Nephron progenitor cell (in vitro differentiated cells): ENCODE measurements at places on chromosomes 16 and 17.
A peak's percentile ranks its signal among the peaks of the same experiment; 100 is the strongest.

- no peak for DNase-seq
These were observed 11.1 kb downstream of the CPD start for GRCh38 chr17:30389756-30390300.

DNA sequence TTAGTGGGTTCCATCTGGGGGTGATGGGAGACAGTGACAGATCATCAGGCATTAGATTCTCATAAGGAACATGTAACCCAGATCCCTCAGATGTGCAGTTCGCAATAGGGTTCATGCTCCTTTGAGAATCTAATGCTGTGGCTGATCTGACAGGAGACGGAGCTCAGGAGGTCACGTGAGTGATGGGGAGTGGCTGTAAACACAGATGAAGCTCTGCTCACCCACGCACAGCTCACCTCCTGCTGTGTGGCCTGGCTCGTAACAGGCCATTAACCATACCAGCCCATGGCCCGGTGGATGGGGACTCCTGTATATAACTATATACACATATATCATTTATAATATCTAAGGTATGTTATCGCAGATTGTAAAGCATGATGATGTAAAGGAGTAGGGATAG is 214.2 kb downstream of the MAF start:
- DNase-seq = no peak

DNA sequence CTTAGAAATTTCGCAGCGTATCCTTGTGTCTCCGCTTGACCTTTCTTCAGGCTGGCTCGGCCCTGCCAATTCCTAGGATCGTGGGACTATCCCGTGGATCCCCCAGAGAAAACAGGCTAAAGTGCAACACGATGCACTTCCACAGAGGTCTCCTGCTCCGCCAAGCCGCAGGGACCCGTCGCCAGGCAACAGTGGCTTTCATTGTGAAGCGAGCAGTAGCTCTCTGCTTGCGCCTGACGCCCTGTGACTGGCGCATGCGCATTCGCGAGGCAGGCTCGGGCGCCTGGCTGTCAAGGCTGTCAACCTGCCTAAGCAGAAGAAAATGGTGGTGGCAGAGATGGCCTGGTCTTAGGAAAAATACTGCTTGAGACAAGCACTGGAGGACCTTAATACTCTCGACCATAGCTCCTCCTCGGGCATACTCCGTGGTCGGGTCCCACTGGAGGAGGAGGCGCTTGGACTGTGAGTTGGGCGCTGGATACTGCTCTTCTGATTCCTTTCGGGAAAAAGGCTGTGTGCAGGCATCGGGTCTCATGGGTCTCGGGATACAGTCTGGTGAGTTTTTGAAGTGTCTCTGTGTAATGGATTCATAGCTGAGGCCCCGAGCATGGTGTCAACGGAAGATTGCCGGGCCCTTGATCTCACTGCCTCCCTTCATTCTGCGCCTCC is 2336.1 kb downstream of the TP53TG3F start:
- no peak for DNase-seq

DNA sequence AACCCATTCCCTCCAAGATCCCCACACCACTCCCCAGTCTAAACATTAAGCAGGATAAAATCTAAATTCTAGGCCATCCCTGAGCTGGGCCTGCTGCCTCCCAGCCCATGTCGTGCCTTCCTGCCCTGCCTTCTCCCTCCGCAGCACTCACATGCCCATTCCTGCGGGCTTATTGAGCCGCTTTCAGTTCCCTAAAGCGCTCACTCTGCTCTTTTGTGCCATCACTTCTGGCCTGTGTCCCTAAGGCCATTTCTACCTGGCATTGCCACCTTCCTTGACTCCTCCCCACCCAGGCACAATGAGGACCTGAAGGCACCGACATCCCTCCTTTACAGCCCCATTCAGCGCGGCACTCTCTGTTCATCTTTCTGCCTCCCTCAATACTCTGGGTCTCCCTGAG is 13.0 kb upstream of the RAB5C start:
- no peak for DNase-seq

GRCh38 chr17:60229188-60229802 is 79.5 kb downstream of the CA4 start:
- DNase-seq = no peak

- DNase-seq = no peak
These were observed 5.9 kb upstream of the ADCY7 start for GRCh38 chr16:50260206-50261159.

GRCh38 chr16:85356157-85356556 is 243.9 kb upstream of the CIBAR2 start:
- no peak for DNase-seq

GRCh38 chr16:84054271-84054670 is 11.7 kb upstream of the SLC38A8 start:
- no peak for DNase-seq

DNA sequence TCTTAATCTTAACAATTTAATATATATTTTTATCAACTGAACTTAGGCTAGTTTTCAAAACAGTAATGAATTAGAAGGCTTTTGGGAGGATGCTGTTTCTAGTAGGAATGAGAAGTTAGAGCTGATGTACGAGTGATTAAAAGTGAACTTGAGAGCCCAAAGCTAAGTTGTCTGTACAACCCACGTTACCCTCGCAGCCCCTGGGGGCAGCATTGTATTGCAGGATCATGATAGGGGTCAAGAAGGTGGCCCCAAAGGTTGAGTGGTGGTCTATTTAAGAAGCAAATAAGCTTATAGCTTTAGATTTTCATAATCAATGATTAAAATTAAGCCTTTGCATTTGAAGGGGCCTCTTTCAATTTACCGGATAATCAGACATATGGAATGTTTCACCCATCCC is 33.7 kb upstream of the ALDH3A2 start:
- DNase-seq = no peak

DNA sequence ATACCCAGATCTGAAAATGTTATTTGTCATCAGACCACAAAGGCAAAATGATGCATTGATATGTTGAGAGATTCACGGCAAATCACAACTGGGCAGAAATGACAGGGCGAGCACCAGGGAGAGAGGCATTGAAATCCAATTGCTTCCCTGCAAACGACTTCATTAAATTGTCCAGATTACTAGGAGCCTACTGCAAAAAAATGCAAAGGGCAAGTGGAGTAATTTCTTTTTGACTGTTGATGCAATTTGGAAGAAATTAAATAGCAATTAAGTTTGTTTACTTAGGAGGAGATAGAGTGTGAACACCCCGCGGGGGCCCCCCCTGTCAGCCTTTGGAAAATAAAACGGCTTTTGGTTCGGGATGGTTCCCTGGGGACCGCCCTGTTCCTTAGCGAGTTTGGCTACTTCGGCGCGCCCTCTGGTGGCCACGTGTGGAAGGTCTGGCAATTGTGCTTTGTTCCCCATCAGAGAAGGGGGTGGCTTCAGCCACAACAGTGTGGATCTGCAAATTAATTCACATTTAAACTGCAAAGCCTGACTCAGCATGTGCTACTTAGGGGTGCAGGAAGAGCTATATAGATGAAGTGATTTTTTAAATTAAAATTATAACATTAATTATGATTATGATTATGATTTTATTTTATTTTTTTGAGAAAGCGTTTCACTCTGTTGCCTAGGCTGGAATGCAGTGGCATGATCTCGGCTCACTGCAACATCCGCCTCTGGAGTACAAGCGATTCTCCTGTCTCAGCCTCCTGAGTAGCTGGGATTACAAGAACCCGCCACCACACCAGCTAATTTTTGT is 14.5 kb upstream of the TMC7 start:
- peak; percentile 96 for DNase-seq

- DNase-seq = no peak
These were observed 54.0 kb downstream of the CNGB1 start for GRCh38 chr16:57916735-57917438.

- no peak for DNase-seq
These were observed 101.6 kb downstream of the CCT6B start for GRCh38 chr17:34859652-34860051.

DNA sequence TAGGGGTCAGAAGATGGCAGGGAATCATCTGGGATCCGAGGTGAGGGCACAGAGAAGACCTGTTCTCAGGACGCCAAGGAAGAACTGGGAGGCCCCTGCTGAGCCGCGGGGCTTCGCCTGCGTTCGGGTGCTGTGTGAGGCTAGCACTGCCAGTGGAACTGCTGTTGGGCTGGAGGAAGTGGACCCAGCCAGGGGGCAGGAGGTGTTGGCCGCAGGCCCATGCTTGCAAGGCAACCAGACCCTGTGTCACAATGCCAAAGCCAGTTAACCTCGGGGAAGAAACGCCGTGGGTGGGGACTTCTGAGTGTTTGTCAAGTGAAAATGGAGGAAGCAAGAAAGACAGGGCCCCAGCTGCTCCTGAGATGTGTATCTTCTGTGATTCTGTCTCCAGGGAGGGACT is 185.5 kb downstream of the LGALS9B start:
- no peak for DNase-seq

GRCh38 chr17:30360086-30360808 is 18.5 kb upstream of the CPD start:
- no peak for DNase-seq

GRCh38 chr16:84876873-84877606 is 57.3 kb downstream of the CRISPLD2 start:
- DNase-seq = no peak

- no peak for DNase-seq
These were observed 225.4 kb downstream of the SEC14L1 start for GRCh38 chr17:77366206-77366557.

GRCh38 chr16:84616515-84616914 is 1.4 kb downstream of the COTL1 start:
- no peak for DNase-seq

- DNase-seq = no peak
These were observed 138.1 kb downstream of the TRIM37 start for GRCh38 chr17:58968426-58969061.

GRCh38 chr16:13944816-13945215 is 24.9 kb downstream of the ERCC4 start:
- DNase-seq = no peak

DNA sequence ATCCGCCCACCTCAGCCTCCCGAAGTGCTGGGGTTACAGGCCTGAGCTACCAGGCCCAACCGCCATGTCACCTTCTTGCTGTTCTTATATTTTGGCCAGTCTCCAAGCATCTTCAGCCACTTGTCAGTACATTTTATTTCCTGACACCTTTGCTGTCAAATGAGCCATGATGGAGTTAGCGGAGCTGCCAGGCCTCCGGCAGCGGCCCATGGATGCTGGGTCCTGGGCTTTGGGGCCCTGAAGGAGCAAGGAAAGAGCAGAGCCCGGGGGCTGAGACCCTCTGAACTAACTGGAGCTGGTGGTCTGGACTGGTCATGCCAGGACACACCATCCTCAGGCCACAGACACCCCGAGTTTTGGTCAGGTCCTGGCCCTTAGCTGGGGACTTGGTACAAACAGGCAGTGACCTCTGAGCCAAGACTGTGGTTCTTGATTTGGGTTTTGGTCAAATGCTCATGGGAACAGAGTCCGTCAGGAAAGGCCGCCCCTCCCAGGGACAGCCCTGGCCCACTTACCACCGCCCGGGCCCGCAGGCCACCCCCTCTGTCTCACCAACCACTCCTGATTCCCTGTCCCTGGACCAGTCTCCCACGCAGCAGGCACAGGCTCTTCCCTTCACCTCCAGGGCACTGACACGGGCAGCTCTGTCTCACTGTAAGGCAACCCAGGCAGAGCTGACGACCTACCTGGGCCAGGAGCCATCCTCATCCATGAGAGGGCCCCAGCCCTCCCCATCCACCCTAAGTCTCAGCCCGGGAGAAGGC is 42.0 kb downstream of the TNFRSF13B start:
- DNase-seq = no peak

DNA sequence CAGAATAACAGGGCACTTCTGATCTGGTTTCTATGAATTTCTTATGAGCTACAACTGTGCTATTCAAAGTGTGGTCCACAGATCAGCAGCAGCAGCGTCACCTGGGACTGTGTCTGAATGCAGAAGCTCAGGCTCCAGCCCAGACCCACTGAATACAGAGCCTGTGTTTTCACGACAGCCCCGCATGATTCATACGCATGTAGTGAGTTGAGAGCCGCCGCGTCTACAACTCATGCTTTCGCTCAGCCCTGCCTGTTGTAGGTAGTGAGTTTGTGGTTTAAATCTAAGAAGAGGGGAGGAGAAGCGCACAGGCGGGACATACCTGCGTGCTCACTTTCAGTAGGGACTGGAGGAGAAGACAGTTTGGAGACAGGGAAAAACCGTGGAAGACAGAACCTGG is 28.5 kb upstream of the ELAC2 start:
- no peak for DNase-seq

- DNase-seq = no peak
These were observed 1.7 kb upstream of the SPEM2 start for GRCh38 chr17:7423679-7424078.
